ENCODE measurements at places on chromosomes 6 and 20.
A peak's percentile ranks its signal among the peaks of the same experiment; 100 is the strongest.

- peak; percentile 70 for DNase-seq
Observed at GRCh38 chr6:20554326-20554725, 20.1 kb downstream of the CDKAL1 start.

DNA sequence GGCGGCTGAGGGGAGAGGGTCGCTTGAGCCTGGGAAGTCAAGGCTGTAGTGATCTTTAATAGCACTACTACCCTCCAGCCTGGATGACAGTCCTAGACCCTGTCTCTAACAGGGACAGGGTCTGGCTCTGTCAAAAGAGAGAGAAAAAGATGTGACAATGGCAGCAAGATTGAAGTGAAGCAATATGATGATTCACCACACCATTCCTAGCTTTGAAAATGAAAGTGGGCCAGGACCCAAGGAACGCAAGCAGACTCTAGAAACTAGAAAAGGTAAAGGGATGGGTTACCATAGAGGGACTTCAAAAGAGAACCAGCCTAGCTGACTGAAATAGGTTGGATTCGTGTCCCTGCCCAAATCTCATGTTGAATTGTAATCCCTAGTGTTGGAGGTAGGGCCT, 426.9 kb downstream of the HTR1B start:
- DNase-seq, result peak; percentile 73

DNA sequence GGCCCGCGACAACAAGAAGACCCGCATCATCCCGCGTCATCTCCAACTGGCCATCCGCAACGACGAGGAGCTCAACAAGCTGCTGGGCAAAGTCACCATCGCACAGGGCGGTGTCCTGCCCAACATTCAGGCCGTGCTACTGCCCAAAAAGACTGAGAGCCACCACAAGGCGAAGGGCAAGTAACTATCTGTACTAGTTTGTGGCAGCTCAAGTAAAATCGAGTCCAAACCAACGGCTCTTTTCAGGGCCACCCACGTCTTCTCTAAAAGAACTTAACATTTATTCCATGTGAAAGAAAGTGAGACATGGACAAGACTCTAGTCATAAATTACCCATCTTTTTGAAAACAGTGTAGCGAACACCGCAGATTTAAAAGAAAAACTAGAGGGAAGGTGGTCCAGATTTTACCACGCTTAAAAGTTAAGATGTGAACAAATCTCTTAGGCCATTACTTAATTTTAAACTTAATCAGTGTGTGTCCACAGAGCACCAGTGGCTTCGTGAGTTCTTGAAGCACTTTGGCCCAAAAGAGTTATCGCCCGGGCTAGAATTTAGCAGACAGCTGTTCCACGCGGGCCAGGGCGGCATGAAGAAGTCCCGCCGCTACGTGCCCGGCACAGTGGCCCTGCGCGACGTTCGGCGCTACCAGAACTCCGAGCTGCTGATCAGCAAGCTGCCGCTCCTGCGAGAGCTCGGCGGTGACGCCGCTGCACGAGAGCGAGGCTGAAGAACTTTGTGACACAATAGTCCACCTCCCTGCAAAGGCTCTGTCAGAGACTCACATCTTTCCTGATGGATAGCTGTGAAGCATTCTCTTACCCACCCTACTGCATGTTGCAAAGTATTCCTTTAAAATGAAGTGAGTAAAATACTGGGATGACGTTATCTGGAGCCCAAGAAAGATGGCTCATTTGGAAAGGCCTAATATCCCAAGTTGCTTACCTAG, 113.9 kb upstream of the PRSS16 start:
- peak; percentile 84 for DNase-seq

DNA sequence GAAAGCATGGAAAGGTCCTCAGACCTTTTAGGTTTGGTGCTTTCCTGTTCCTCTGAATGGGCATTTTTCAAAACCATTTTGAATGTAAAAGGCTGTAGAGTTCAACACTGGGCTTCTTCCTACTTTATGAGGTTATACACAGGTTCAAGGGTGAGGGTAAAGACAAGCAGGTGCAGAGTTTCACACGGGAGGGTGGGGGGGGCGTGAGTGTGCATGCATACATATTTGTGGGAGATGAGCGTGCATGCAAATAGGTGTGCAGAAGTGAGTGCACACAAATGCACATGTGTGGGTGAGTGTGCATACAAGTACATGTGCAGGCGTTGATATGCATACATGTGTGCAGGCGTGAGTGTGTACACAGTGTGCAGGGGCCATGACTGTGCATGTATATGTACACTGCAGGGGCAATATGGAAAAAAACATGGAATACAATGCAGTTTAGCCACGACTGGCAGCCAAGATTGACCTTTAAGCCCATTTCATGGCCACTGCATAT, 183.1 kb downstream of the GMPR start:
- no peak for DNase-seq

GRCh38 chr20:48198929-48199451, 413.7 kb upstream of the SULF2 start:
- DNase-seq, result no peak

DNA sequence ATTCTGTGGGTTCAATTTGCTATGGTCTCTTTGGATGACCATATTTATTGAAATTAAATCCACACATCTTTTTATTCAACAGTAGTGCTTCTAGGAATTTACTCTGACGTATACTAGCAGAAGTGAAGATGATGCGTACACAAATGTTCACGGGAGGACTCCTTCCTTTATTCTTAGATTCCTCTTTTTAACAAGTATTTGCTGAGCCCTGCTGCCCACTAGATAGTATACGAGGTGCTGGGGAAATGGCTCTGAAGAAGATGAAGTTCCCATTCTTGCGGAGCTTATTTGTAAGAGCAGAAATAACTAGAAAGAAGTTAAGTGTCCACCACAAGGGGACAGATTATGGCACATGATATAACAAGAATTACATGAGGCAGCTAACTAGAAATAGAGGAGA, 145.2 kb downstream of the DOK5 start:
- DNase-seq, result no peak

Measured in iris pigment epithelial cell (primary cell).